AG10803 (cell line): ENCODE measurements at places on chromosomes 11 and 22.
A peak's percentile ranks its signal among the peaks of the same experiment; 100 is the strongest.

DNA sequence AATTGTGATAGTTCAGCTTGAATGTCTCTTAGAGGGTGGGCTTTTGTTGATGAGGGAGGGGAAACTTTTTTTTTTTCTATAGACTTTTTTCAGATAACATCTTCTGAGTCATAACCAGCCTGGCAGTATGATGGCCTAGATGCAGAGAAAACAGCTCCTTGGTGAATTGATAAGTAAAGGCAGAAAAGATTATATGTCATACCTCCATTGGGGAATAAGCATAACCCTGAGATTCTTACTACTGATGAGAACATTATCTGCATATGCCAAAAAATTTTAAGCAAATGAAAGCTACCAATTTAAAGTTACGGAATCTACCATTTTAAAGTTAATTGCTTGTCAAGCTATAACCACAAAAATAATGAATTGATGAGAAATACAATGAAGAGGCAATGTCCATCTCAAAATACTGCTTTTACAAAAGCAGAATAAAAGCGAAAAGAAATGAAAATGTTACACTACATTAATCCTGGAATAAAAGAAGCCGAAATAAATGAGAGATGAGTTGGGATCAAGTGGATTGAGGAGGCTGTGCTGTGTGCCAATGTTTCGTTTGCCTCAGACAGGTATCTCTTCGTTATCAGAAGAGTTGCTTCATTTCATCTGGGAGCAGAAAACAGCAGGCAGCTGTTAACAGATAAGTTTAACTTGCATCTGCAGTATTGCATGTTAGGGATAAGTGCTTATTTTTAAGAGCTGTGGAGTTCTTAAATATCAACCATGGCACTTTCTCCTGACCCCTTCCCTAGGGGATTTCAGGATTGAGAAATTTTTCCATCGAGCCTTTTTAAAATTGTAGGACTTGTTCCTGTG lies 3.9 kb downstream of the MALAT1 start:
- DNase-seq = peak; percentile 67

- no peak for DNase-seq
Measured at GRCh38 chr11:88171982-88172381, 3.3 kb downstream of the RAB38 start.

- DNase-seq = no peak
Measured at GRCh38 chr11:9745411-9746211, 81.7 kb downstream of the SWAP70 start.

GRCh38 chr11:106552694-106553203 lies 465.5 kb downstream of the GUCY1A2 start:
- DNase-seq = no peak

- DNase-seq = no peak
Measured at GRCh38 chr11:83132191-83132590, 24.7 kb upstream of the PCF11 start.

DNA sequence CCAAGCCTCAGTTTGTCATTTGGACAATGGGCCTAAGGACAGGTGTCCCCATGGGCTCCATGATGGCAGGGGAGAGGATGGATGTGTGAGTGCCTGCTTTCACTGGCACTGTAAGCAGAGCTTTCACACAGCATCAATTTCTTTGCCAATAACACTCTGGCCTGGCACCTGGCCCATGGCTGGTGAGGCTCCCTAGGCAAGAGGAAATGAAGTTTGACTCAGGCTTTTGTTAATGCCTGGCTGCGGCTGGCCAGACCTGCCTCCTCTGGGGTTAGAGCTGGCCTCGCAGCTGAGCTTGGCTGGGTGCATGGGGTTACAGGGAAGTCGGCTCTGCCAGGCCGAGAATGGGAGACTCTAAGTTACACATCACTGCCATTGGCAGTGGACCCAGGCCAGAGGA lies 30.0 kb upstream of the SEZ6L start:
- DNase-seq = no peak

DNA sequence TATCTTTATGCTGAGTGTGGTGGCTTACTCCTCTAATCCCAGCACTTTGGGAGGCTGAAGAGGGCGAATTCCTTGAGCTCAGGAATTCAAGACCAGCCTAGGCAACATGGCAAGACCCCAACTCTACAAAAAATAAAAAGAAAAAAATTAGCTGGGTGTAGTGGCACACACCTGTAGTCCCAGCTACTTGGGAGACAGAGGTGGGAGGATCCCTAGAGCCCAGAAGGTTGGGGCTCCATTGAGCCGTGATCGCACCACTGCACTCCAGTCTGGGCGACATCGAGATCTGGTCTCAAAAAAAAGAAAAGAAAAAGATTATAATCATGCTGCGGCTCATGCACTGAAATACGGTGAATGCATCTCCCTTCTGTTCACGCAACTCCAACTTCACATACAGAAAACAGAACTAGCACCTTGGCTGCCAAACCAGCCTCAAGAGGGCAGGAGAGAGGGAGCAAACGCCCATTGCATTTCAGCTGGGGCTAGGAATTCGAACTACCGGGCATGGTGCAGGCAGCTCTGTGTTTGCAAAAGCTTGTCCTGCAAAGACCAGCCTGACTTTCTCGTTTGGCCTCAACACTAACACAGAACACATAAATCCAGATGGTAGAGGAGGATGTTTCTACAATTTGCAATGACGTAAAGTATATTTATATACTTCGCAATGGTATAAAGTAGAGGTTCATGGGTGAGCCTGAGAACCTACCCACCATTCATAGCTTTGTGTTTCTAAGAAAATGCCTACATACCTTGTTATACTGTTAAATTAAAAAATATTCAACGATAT lies 6.3 kb upstream of the SYNGR1 start:
- DNase-seq = peak; percentile 57

- DNase-seq = peak; percentile 82
Measured at GRCh38 chr22:27100789-27101188, 443.4 kb downstream of the MIAT start.

DNA sequence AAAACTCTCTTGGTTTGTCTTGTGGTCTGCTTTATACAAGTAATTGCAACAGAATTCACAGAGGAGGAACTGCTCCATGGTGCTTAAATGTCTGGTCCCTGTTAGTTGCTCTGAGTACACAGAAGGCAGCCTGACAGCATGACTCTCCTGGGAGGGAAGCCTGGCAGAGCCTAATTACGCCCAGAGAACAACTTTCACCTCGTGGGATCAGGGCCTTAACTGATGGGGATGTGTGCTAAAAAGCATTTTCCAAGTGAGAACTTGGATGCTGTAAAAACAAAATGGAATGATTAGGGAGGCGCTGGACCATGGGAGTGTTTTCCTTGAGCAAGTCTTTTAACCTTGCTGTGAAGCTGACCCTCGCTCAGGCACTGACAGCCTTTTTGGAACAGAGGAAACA lies 154.0 kb upstream of the TENM4 start:
- DNase-seq = no peak

- DNase-seq = no peak
Measured at GRCh38 chr11:83364500-83365045, 78.4 kb upstream of the CCDC90B start.
